ENCODE measurements at places on chromosomes 5 and 9.
A peak's percentile ranks its signal among the peaks of the same experiment; 100 is the strongest.

DNA sequence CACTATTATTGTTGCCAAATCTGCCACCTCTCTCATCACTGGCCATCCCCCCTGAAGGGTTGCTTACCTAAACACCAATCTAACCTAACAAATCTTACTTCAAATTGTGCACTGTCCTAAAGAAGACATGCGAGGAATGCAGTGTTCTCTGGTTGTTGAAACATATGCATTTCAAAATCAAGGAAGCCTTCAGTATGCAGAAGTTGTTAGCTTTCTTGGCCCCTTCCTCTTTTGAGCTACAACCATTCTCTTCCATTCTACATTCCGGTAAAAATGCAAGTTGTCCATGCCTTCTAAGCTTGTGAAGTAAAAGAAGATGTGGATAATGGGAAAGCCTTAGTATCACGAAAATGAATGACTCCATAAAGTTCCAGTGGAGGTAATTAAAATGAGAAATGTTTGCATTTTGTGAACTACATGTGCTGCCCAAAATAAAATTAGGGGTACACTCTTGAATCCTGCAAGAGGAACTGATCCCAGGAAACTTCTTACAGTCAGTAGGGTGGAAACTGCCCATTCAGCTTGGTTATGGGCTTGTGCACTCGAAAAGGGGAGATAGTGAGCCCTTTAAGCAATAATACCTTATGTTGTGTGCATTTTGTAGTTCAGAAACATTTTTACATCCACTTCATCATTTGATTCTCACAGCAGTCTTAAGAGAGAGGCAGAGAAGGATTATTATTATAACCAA, 77.6 kb upstream of the ADRB2 start:
- DNase-seq: no peak

- no peak for DNase-seq
Measured at GRCh38 chr5:62647241-62647640, 68.6 kb downstream of the LRRC70 start.

DNA sequence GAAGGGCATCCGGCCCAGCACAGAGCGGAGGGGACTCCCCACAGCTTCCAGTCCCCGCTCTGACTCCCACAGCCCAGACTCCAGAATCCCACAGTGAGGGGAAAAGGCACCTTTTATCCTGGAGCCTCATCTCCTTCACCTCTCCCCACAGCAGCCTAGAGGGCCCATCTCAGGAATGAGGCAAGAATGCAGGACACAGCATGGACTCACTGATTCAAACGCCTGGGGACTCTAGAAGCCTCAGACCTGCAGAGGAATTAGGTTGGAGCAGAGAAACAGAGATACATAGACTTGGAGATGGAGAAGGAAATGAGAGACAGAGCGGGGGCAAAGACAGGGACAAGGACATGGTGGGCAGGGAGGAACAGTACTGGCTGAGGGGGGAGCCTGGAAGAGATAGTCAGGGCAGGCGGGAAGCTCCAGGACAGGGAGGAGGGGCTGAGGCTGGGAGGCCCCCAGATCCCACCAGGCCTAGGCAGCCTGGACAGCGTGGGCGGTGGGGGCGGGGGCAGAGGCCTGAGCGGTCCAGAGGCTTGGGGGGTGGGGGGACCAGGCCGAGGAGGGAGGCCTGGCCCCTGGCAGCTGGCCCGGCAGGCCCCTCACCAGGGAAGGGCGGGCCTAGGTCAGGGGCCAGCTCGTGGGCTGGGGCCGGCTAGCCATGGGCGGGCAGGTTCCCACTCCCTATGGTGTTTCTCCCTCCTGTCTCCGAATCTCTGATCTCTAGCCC, 15.8 kb downstream of the CNTFR start:
- DNase-seq: no peak

DNA sequence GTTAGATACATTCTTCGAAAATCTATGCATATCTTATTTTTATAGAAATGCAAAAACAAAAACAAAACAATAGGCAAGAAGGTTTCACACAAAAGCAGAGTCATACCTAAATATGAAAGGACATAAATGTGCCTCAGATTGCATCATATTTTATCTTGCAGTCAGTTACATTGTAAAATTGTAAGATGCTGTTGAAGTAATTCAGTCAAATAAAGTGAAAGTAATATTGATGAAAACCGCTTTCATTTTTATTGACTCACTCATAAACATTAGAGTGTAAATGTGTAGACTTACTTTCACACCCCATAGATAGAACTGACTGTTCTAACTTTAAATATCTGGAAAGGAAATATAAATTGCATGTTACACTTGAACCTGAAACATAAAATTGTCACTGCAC, 931.5 kb upstream of the NUDT12 start:
- DNase-seq: no peak

GRCh38 chr5:138459311-138459933, 5.9 kb upstream of the EGR1 start:
- DNase-seq: no peak

GRCh38 chr5:65151614-65152013, 330.1 kb downstream of the ADAMTS6 start:
- DNase-seq: no peak

GRCh38 chr9:76136986-76137385, 246.5 kb downstream of the PCSK5 start:
- DNase-seq: no peak

DNA sequence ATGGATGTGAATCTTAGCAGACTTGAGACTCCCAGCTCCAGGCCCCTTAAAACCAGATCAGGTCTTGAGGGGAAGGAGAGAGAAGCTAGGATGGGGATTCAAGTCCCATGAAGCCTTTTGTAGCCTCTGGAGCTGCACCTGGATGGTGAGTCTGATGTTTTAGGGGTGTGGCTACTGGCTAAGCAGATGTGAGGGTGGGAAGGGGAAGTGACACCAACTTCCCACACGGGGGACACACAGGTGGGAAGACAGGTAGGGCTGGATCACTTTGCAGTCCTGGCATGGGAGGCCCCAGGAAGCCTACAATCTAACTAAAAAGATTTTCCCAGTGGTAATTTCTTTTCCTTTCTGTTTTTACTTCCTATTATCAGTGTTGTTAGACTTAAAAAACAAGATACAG, 38.7 kb upstream of the UBAP2 start:
- DNase-seq: no peak

DNA sequence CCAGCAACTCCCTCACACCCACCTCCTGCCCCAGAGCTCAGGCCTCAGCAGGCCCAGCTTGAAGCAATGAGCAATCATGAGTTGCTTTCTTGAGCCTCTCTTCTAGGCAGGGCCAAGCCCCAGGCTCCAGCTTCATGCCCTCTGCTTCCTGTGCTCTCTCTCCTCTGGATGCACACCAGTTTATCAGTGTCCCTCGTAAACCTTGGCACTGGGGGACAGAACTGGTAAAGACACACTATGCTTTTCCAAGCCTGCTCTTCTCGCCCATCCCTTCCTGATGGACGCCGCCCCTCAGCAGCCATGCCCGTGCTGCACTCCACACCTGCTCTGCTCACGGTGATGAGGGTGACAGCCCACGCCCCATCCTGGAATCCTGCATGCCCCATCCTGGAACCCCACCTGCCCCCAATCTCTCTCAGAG, 49.4 kb upstream of the ORM1 start:
- no peak for DNase-seq

GRCh38 chr5:16937503-16938161, 1.5 kb upstream of the MYO10 start:
- DNase-seq: no peak

DNA sequence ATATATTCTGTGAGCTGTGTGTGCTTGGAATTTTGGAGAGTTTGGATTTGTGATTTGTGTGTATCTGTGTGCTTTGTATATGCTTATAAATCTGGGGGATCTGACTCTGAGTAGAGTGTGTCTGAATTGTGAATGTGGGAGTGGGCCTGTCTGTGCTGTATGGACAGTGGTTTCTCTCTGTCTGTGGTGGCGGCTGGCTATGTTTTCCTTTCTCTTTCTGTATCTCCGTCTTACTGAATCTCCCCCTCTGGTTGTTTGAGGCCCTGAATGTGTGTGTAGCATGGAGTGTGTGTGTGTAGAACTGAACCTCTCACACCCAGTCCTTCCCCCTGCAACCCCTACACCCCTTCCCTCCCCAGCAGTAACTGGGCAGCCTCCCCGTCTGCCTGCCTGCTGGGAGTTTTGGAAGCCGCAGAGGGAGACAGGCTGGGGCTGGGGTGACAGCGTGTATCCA, 4.7 kb downstream of the CXXC5 start:
- DNase-seq: no peak

DNA sequence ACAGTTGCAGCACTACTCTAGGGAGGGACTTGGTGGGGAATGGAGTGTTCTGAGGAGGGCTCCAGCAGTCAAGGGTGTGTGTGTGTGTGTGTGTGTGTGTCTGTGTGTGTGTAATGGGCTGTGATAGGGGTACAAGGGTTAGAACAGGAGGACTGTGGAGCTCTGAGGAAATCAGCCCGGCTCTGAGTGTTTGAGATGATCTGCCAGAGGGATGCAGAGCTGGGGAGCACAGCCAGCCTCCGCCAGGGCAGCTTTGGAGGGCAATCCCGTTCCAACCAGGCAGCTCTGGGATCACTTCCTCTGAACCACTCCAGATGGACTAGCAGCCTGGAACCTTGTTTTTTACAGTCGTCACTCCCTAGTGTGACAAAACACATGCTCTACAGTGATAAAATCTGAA, 3.0 kb upstream of the SLC6A7 start:
- DNase-seq: no peak

GRCh38 chr9:29214154-29214689, 1640.9 kb upstream of the C9orf72 start:
- DNase-seq: peak; percentile 46

DNA sequence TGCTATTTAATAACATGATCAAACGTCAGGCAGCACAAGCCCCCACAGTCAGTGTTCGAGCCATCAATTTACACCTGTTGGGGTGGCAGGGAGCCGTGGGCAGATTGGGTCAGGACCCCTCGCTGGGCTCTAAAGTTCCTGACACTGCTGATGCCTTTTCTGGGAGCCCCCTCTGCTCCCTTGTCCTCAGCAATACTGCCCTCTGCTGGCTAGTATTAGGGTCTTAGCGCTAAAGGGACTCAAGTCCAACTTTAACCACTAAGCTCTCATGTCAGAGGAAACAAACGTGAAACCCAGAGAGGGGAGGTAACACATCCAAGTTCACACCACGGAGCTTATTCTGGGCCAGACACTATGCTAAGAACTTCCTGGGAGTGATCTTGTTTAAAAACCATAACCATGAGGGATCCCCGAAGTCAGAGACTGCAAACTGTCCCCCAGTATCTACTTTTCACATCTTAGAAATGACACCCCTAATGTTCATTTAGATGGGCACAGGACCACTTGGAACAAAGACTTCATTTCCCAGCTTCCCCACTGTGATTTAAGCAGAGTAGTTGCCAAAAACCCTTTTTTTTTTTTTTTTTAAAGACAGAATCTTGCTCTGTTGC, 20.4 kb downstream of the ANKS6 start:
- DNase-seq: peak; percentile 23

DNA sequence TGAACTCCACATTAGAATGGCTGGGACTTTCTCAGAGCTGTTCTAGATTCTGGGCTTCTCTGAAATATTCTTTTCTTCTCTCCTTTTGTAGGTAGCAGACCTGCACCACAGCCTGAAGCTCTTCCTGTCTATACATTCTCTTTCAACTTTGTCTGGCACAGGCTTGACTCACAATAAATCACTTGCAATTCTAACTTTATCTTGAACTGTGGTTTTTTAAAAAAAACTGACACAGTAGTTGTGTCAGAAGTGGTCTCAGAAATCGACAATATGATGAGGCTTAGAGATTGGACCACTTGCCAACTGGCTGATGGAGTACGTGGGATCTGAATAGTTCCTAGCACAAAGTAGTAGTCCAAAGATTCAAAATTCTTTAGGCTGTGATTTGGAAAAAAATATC, 24.1 kb upstream of the CDH9 start:
- DNase-seq: no peak

- DNase-seq: no peak
Measured at GRCh38 chr5:132277971-132278853, 16.0 kb upstream of the SLC22A4 start.

DNA sequence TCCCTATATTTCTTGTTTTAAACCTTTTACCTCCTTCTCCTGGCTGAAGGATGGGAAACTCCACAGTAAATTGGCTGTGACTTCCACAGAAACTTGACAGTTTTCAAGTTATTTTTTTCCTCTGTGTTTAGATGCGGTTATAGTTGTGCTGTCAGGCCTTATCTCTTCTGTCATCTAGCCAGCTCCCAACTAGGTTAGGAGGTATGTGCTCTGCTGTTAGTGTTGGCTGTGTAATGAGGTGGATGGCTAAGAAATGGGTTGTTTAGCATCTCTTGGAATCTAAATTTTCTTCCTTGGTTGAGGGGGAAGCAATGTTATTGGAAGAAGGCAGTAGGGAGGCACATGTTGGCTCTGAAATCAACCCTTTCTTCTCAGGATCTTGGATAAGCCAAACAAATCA, 149.9 kb upstream of the RUSC2 start:
- DNase-seq: no peak

Data from retinal pigment epithelial cell (primary cell).